Thyroid gland (tissue), 4 donors: ENCODE measurements at places on chromosomes 5 and 9.

DNA sequence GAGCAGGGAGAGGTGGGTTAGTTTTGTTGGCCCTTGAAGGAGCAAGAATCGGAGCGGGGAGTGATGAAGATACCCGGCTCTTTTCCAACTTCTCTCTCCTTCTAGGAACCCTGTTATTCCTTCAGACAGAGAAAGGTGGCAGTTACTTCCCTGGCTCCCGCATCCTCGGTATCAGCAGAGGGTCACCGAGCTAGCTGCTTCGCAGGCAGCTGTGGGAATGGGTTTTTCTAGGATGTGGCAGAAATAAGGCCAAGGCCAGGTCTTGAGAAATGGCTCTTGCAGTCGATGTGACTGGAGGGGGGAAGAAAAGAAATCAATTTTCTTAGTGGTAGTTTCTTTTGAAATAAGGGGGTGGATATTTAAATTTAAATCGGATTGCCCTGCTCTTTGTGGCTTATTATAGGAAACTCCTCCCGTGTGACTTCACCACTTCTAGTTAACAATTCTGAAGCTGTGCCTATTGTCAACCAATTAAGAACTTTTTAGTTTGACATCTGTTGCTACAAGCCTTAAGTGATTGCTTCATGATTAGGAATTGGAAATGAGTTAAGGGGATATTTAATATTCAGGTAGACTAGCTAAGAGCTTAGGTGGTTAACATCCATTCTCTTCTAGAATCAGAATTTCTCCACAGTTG lies 1.4 kb downstream of the SAP30L start:
- no peak for DNase-seq

GRCh38 chr9:134493461-134494272 lies 147.9 kb upstream of the COL5A1 start:
- DNase-seq = no peak

DNA sequence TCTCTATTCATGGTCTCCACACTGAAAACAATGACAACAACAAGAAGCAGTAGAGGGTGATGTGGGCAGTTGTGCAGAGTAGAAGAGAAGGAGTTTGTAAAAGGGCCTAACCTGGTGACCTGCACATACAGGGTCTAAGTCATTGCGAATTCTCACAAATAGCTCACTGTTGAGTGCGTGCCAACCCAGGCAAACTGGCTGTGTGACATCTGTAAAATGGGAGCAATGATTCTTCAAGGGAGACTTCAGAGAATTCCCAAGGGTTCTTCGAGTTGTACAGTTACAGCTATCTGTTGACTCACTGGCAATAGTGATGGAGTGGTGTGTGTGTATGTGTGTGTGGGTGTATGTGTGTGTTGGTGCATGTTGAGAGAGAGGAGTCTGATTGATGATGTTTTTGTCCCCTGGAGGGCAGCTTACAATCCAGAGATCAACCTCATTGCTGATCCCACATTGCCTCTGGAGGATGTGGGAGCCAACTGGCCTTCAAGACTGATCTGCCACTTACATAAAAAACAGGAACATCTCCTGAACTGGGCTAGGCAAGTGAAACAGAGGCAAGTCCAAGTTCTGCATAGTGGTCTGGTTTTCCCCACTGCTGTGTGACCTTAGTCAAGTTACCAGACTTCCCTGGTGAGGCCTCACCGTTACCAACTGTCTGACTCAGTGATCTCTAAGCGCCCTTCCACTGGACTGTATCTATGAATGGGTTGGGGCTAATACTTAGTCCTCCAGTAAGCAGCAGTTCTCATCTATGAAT lies 3.2 kb downstream of the FAT2 start:
- no peak for DNase-seq

DNA sequence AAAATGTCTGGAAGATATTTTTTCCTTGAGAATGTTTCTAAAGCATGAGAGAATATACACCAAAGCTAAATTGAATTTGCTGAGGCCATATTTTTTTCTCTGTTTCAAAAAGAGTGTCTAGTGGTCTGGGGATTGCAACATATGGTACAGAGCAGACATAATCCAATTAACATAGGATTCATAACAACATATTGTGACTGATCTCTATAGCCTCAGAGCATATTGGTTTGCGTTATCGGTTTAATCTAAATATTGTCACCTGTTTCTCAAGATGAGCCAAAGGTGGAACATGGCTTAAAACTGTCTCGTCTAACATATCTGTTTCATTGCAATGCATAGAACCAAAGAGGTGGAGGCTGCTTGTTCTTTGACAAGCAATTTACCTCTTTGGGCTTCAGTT lies 3.9 kb downstream of the PPP3R2 start:
- DNase-seq = no peak

DNA sequence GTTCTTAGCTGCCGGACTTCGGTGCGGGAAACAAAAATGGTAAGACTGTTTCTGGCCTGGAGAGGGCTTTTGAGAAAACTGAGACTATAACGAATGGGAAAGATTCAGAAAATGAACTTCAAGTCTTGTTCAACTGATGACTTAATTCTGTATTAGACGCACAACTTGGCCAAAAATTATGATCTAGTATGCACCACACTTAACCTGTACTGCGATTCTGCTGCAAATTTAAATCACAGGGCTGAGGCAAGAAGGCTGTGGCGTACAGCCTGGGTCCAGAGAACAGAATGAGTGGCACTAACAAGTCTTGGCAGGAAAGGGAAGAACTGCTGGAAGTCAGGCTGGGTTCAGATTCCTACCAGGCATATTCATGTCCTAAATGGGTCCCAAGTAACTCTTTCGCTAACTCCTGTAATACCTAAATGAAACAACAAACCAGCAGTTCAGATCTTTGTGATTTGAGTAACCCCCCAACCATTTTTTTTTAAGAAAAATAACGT lies 781 bp upstream of the COL23A1 start:
- no peak for DNase-seq

DNA sequence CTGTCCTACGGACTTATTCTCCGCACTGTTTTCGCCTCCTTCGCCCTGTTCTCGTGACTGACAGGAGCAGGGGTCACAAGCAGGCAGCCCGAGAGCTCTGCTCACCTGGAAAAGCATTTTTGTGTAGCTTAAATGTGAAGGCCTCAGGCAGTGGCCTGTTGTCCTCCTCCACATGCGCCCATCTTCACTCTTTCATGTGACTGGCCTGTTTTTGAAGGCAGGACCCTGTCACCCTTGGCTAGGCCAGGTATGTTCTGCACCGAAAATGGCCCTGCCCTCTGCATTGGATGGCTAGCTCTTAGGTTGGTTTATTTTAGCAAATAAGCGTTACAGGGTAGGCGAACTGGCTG lies 614 bp upstream of the CPLANE1 start:
- peak; percentile 51 for DNase-seq

DNA sequence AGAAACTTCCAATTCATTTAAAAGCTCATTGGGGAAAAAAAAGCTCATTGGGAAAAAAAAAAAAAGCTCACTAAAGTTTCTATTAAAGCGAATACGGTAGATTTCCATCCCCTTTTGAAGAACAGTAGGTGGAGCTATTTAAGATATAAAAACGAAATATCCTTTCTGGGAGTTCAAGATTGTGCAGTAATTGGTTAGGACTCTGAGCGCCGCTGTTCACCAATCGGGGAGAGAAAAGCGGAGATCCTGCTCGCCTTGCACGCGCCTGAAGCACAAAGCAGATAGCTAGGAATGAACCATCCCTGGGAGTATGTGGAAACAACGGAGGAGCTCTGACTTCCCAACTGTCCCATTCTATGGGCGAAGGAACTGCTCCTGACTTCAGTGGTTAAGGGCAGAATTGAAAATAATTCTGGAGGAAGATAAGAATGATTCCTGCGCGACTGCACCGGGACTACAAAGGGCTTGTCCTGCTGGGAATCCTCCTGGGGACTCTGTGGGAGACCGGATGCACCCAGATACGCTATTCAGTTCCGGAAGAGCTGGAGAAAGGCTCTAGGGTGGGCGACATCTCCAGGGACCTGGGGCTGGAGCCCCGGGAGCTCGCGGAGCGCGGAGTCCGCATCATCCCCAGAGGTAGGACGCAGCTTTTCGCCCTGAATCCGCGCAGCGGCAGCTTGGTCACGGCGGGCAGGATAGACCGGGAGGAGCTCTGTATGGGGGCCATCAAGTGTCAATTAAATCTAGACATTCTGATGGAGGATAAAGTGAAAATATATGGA lies at the start of gene PCDHGA12:
TSS of gene PCDHGA12 (plus strand) at position 176 of the 782 bp plus-strand sequence. CDS start at position 429, 253 bp downstream.
- peak; percentile 61 for DNase-seq

GRCh38 chr9:16954040-16954439 lies 83.6 kb upstream of the BNC2 start:
- no peak for DNase-seq

DNA sequence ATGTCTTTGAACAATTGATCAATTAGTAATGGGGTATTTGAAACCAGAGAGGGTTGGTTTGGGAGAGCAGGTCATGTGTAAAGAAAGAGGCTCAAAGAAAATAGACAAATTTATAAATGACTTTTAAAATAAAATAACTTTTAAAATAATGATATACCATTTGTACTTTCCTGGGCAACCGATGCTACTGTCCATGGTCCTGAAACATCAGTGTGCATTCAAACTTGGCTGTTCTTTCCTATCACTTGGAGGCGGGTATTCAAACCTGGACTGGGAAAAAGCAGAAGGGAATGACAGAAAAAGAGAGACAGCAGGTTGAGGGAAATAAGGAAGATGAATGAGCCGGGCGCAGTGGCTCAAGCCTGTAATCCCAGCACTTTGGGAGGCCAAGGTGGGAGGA lies 1446.4 kb upstream of the WWC1 start:
- DNase-seq = peak; percentile 1

DNA sequence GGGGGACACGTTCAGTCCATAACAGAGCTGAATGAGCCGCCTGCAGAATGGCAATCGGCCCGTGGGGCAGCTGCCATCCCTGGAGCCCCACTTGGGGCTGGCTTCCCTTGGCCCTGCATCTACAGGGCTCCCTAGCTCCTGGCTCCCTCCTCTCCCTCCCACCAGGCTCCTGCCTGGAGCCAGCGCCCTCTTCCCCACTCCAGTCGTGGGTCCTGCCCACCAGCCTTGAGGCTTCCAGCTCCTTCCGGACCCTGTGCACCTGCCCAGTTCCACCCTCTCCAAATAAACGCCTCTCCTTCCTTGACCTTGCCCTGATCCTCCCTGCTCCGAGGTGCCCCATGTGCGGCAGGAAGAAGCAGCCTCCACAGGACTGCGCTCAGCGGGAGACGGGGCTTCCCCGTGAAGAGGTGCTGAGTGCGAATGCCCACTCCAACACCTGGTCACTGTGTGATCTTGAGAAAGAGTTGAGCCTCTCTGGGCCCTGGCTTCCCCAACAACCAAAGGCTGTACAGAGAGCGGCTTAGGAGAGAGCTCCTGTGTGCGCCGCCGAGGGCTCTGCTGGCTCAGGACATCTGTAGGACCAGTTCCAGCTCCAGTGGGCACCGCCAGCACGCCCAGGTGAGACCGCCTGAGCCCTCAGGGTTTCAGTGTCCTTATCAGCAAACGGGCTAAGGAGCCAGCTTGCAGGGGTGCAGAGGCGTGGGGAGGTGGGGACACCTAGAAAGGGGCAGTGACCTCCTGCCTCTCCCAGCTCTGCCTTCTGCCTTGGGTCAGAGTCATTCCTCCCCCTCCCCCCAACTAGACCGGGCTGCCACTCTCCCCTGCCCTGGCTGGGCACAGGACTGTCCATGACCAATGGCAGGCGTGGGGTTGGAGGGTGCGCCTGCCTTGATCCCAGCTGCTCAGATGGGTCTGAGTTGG lies 12.1 kb downstream of the C9orf50 start:
- no peak for DNase-seq

- no peak for DNase-seq
These were observed 534 bp downstream of the SRFBP1 start for GRCh38 chr5:121962347-121962670.

DNA sequence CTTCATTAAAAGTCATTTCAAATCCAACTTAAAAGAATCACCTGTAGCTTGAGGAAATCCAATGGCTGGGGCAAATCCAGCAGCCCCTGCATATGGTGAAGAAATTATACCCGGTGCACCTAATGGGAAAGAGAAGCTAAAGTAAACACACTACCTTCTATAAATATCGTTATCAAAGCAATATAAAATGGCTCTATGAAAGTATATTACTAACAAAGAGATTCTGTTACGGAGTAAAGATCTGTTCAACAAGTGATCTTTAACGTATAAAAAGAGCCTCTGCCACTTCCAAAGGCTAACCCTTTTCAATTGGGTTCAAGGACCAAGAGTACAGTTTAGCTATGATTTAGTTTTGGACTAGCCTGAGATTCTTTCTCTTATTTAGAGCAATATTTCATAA lies 59.7 kb upstream of the SUSD1 start:
- DNase-seq = no peak

DNA sequence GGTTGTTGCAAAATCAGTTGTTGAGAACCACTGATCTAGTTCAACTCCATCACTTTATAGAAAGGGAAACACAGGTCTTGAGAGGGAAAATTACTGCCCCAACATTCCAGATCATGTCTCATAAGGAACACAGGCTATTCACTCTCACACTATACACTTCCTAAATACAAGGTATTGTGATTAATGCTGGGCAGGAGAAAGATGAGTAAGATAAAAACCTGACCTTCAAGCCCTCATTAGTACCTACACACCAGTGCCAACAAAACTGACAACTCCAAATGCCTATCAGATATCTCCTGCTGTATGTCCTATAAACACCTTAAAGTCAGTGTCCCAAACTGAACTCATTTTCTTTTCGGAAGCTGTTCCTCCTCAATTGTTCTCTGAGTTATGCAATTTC lies 8.2 kb downstream of the GNE start:
- no peak for DNase-seq

DNA sequence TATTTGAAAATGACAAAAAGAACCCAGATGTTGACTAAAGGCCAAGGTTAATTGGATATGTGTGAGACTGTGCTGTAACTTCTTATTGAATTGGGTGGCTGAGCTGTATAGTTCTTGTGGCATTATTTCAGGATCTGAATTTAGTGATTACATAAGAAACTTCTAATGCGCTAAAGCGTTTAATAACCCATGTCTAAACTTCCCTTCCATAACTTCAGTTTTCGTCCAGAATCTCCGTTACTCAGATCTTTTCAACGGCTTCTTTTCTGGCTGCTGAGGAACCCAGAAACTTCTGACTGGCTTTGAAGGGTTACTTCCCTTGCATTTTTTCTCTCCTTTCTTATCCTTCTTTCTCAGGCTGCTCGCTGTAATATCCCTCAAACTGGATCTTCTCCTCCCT lies 28.1 kb upstream of the C9orf72 start:
- no peak for DNase-seq

DNA sequence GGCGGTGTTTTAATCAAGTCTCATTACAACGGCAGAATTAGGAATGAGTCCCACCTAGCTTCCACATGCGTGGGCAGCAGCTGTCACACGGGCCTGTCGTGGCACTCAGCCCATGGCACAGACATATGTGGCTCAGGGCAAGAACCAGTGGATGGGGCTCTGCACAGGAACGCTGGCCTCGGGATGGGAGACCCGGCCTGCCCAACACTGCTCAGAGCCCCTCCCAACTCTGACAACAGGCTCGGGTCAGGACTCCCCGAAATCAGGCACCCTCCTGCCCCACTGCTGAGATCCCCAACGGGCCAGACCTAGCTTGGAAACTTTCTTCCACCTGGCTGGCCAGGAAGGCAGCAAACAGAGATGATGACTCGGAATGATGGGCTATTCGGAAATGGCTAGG lies 4.9 kb upstream of the SURF6 start:
- no peak for DNase-seq
